ENCODE measurements at places on chromosomes 12 and 14.

DNA sequence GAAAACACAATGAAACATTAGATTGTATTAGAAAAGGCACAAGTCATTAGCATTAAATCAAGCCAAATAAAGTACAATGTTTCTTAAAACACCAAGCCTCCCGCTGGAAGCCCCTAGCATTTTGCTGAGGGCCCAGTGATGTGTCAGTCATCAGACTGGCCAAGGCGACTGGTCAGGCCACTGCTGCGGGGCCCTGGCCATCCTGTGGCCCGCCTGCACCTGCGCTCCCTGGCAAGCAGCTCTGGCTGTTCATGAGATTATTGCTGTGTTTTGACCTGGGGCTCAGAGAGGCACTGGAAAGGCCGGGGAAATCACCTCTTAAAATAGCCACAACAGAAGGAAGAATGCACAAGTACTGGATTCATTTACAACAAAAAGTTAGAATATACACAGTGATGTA lies 24.2 kb upstream of the AMN start:
- DNase-seq = no peak

GRCh38 chr14:28765169-28765830 lies 1.3 kb upstream of the FOXG1 start:
- no peak for DNase-seq

- DNase-seq = peak; percentile 17
These were observed 45.8 kb downstream of the ETV6 start for GRCh38 chr12:11695321-11695720.

- DNase-seq = no peak
These were observed 881.6 kb downstream of the NRXN3 start for GRCh38 chr14:79051742-79052141.

DNA sequence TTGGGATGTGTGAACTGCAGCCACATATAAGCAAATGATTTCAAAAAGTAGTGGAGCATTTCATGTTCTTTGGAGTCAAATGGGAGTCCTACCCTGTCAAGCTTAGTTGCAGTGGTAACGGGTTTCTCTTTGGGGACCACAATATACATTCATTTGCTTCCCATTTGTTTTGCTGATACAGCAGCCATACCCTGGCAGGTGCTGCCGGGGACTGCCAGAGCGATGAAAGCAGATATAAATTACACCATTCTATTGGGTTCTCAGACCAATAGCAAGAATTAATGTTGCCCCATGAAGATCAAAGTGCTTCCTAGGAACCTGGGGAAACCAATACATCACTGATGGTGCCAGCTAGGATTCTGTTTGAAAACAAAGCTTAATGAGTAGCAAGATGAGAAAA lies 1621.5 kb upstream of the FLRT2 start:
- no peak for DNase-seq

DNA sequence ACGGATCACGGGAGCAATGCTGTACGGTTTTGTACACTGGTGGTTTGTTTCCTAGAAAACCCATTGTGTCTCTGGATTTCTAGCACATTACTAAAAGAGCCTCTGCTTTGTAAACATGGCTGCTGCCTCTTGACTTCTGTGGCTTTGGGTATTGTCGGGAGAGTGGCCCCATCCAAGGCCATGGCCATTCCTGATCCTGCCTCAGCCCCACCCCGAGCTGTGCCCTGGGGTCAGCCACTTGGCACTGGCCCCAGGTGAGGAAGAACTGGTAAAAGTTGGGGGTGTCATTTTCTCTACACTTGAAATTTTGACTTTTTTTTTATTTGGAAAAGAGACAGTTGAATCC lies 36.5 kb downstream of the SLC8B1 start:
- no peak for DNase-seq

DNA sequence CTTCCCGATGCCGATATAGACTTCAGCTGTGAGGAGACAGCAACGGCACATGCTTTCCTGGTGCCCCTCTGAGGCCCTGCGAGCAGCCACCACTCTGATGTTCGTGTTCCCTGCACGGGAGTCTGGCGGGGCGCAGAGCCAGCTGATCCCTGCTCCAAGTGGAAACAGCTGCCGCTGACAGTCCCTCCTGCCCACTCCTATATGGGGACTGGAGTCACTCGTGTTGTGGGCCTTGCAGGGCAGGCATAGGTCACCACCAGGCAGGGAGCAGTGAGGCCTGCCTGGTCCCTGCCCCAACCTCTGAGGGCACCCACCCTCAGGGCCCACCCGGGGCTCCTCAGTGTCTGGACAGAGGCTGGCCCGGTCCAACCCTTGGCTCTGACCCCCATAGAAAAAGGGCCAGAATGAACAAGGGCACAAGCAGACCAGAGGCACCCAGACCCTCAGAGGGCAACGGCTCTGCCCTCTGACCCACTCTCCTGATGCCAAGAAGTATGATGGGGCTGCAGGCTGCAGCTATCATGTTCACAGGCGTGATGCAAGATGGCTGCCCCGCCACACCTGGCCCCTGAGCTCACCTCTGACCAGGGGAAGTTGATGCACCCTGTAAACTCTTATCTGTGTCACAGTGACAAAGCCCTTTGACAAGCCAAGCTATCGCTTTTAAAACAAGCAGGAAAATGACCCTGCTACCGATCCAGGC lies 181.6 kb downstream of the CALM1 start:
- no peak for DNase-seq

DNA sequence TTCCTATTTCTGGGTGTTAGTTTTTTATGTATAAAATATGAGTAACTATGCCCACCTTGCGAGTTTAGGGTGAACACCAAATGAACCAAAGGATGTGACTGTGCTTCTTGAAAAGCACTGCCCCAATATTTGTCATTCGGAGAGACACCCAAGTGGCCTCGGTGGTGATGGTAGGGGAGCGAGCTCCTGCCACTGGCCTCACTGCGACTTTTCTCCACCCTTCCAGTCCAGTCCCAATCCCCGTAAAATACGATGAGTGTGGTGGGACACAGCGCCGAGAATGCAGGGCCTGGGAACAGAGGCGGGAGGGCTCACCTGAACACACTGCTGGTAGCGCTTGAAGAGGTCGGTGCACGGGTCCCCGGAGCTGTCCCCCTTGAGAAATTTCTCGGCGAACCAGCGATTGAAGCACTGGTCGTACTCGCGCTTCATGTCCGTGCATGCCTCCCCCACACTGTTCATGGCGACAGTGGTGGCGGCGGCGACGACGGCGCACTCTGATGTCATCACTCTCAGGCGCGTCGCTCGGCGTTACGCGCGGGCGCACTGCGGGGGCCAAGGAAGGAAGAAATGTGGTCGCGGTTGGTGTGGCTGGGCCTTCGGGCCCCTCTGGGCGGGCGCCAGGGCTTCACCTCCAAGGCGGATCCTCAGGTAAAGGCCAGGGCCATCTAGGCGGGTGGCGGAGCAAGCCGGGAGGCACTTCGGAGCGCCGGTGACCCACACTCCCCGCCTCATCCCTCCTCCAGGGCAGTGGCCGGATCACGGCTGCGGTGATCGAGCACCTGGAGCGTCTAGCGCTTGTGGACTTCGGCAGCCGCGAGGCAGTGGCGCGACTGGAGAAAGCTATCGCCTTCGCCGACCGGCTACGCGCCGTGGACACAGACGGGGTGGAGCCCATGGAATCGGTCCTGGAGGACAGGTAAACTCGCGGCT lies at the start of the genes GATC and TRIAP1:
Gene GATC, plus strand, starts transcription at position 534 of the 933 bp plus-strand sequence. Its CDS starts 37 bp downstream, at position 571.
Gene TRIAP1, minus strand, starts transcription at position 474 of the 933 bp plus-strand sequence. Its CDS starts 12 bp downstream, at position 462.
- DNase-seq = peak; percentile 70

- peak; percentile 98 for DNase-seq
These were observed 37.7 kb downstream of the FGD4 start for GRCh38 chr12:32437095-32437515.

GRCh38 chr12:79765157-79765556 lies 74.4 kb upstream of the PAWR start:
- no peak for DNase-seq

GRCh38 chr12:89951050-89951693 lies 242.5 kb upstream of the ATP2B1 start:
- DNase-seq = peak; percentile 91

- peak; percentile 43 for DNase-seq
These were observed 55.8 kb upstream of the CCDC175 start for GRCh38 chr14:59632381-59632780.

GRCh38 chr12:115079760-115080159 lies 395.8 kb upstream of the TBX3 start:
- DNase-seq = peak; percentile 21

GRCh38 chr12:32322354-32322753 lies 77.0 kb upstream of the FGD4 start:
- no peak for DNase-seq

DNA sequence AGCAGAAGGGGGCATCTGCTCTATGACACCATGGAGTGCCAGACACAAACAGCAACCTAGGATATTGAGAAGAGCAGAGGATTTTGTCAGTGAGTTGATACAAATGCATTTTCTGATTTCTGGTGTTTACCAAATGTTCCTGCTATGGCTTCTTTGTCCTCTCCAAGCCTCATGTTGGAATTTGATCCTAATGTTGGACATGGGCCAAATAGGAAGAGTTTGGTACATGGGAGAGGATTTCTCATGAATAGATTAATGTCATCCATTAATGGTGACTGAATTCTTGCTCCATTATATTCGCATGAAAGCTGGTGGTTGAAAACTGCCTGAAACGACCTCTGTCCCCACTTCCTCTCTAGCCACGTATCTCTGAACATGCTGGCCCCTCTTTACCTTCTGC lies 1002.2 kb upstream of the FLRT2 start:
- no peak for DNase-seq

DNA sequence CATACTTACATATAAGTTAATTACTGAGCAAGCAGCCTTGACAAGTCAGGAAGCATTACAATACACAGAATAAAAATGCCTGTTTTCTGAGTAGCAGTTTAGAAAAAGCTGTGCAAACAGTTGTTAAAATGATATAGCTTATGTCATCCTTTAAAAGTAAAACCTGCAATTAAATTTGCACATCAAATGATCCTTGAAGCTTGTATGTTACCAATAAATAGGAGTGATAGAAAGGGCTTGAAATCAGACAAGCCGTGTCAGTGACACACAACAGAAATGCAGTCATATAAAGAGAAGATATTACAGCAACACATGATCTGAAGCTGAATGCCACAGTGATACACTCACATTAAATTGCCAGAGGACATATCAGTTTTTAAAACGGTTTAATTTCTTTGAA lies 70.0 kb downstream of the EPS8 start:
- DNase-seq = peak; percentile 21

DNA sequence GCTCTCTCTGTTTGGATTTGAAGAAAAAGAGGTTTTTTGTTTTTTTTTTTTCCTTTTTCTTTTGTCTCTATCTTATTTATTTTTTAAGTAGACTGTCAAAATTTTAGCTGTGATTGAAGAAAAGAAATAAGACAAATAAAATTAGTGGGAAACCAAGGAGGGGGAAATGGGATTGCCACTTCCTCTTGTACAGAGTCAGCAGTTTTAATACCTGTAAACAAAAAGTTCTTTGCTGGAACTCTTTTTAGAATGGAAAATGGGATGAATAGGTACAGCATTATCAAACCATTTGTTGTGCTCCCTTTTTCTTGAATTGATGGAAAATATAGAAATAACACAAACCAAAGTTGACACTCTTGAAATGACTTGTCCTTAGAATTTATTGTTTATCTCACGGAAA lies 680.7 kb downstream of the DIO2 start:
- no peak for DNase-seq

DNA sequence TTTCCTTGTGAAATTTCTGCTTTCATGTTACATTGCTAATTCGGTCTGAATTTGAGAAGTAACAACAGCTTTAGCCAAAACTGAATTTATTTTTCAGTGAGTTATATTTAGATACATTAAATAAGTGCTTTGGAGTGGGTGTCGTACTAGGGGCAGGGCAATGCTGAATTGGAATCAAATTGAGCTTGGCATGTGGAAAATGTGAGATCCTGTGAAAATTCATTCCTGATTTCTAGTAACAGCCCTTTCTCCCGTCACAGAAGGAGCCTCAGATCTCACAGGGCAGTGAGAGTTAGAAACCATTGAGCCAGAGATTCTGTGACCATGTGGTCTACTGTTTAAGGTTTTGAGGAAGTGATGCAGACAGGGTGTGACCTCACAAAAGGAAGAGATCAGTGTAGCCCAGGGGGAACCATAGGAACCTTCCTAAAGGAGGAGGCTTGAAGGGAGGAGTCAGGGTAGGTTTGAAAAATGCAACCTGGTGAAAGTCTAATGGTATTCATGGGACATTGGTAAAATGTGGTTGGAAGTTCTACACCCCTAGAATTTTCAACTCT lies 1136.8 kb downstream of the AACS start:
- no peak for DNase-seq

- no peak for DNase-seq
These were observed 5.1 kb upstream of the LTA4H start for GRCh38 chr12:96040305-96041133.

DNA sequence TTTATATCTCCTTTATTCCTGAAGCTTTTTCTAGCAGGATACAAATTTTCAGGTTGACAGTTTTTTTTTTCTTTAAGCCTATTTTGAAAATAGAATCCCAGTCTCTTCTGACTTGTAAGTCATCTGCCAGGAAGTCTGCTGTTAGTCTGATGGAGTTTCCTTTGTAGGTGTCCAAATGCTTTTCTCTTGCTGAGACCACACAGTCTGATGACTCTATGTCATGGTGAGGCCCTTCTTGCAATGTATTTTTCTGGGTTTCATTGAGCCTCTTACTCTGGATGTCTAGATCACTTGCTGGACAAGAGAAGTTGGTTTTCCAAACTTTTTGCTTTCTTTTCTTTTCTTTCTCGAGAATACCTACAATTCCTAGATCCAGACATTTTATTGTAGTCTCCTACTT lies 30.6 kb downstream of the USP15 start:
- no peak for DNase-seq

GRCh38 chr12:75360920-75361319 lies 26.4 kb downstream of the GLIPR1L1 start:
- DNase-seq = no peak

DNA sequence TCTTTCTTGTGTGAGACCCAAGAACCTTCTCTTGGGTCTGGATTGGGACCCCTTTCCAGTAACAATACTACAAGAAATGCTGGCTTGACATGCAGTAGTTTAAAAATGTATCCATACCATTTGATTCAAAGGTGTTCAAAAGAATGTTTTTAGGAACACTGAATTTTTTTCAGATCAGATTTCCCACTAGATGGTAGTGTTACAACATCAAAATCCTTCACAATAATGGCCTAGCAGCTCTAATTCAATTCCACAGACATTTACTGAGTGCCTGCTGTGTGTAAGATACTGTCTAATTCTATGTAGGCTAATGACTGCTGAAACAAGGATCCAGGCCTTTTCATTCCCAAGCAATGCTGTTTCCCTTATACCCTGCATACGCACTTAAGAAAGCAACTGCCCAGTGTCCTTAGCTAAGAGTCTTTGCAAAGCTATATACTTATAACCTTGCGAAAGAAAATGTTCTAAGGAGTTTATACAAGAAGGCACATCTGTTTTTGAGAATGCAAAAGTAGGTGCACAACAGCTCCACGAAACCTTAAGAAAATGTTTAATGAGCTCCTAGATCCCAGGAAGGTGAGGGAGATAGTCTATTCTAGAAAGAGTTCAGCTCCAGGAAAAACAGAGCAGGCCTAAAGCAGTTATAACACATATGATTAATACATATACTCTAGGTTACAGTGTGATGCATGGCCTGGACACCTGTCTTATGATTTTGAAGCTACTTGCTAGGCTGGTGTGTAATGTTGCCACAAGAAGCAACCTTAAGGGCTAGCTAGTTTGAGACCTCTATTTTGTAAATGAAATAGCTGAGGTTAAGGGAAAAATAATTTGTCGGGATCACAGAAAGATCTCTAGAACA lies 50.9 kb upstream of the PKP2 start:
- peak; percentile 44 for DNase-seq

- DNase-seq = no peak
These were observed 103.1 kb downstream of the RFLNA start for GRCh38 chr12:124397807-124398577.

- no peak for DNase-seq
These were observed 55.6 kb downstream of the OSBPL8 start for GRCh38 chr12:76503957-76504356.

GRCh38 chr12:116882742-116883141 lies 1.5 kb upstream of the HRK start:
- peak; percentile 24 for DNase-seq
